ENCODE measurements at places on chromosomes 7 and 10.

DNA sequence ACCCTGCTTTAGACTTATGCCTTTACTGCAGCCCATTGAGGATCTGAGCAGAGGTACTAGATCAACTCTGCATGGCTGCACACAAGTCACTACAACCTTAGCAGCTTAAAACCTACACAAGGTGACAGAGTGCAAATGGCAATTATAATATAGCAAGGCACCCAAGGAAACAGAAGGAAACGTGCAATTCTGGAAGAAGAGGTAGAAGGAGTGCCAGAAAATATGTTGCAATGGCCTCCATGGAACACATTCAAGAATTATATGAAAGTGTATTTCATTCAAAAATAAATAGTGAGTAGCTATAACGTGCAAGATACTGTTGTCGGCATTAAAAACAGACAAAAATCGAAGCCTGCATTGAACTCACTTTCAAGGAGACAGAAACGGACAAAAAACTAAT lies 2.9 kb upstream of the AKR1C8 start:
- DNase-seq: no peak

GRCh38 chr10:105010411-105011121 lies 369.5 kb downstream of the SORCS3 start:
- no peak for DNase-seq

GRCh38 chr10:109972372-109973001 lies 35.3 kb upstream of the ADD3 start:
- DNase-seq: no peak

- no peak for DNase-seq
Observed at GRCh38 chr10:113300617-113301016, 252.2 kb upstream of the HABP2 start.

DNA sequence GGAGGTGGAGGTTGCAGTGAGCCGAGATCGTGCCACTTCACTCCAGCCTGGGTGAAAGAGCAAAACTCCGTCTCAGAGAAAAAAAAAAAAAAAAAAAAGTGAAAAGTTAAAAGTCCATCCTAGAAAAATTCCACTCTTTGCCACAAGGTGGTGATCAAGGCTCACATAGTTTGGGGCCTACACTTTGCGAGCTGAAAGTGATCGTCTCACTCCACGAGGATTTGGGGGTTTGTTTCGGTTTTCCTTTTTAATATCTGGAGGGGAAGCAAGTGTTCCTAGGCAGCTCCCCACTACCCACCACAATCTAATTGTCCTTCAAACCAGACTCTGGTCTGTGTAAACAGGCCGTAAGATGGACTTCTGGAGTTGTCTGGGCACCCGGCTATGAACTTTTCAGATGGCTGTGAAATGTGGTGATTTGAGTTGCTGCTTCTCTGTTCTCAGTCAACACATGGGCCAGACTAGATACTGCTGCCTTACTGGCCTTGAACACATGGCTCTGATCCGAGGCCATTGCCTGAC lies 27.1 kb downstream of the PRLHR start:
- DNase-seq: peak; percentile 67

Measured in stimulated activated CD4-positive, alpha-beta T cell treated with anti-CD3 and anti-CD28 coated beads, Interleukin-4, amount 100 ng/mL, for 24 hours (primary cell).